ENCODE measurements at places on chromosomes 3 and 15.

- peak; percentile 66 for DNase-seq
Measured at GRCh38 chr15:91965501-91966193, 112.1 kb downstream of the SLCO3A1 start.

DNA sequence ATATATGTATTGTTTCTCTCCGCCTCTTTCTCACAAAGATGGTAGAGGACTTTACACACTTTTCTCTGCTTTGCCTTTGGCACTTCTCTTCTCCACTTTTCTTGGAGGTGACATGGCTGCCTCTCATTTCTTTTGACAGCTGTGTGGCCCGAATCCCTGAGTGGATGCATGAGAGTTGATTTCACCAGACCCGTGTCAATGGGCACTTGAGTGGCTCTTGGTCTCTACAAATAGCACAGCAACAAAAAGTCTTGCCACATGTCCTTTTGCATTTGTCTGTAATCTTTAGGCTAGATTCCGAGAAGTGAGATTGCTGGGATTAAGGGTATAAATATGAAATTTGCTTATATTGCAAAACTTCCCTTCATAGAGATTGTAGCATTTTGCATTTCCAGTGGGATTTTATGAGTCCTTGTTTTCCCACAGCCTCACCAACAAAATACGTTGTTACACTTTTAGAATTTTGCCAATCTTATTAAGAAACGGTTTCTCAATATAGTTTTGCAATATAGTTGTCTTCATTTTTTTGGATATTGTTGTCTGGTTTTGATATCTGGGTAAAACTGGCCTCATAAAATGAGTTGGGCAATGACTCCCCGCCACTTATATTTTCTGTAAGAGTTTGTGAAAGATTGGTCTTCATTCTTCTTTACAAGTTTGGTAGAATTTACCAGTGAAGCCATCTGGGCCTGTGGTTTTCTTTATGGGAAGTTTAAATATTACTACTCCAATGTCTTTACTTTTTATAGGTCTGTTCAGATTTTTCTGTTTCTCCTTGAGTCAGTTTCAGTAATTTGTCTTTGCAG, 5.2 kb upstream of the TRPM1 start:
- no peak for DNase-seq

- DNase-seq, result no peak
Measured at GRCh38 chr3:58345457-58345856, 12.8 kb downstream of the PXK start.

GRCh38 chr15:70752193-70752635, 11.1 kb downstream of the UACA start:
- no peak for DNase-seq

DNA sequence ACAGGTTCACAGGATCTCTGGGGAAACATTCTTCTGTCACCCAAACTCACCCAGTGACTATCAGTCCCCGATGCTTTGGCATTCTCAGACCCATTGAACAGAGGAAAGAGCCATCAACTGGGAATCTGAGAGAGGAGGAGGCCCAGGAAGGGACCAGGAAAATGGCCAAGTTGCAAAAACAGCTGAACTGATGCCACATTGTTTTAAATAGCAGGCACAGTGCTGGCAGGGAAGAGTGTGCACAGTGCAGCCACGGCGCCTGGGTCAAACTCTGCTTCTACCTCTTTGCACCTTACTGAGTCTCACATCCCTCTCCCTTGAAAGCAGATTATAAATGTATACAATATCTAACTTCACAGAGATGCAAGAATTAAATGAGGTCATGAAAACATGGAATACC, 66.4 kb downstream of the SRGAP3 start:
- no peak for DNase-seq

DNA sequence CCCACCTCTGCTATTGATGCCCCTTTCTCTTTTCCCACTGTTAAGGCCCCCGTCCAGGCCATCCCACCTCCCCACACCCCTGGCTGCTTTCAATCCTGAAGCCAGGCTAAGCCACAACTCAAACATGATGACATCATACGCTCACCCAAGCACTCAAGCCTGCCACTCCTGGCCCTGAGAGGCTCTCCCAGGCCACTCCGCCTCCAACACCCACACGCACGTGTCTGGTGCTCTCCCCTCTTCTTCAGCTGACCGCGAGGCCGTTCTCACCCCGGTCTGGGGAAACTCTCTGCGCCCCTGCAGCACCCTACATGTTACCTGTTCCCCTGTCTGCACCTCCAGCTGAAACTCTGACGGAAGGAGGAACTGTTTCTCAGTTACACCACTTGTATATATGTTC, 6.2 kb downstream of the ZXDC start:
- DNase-seq, result no peak

DNA sequence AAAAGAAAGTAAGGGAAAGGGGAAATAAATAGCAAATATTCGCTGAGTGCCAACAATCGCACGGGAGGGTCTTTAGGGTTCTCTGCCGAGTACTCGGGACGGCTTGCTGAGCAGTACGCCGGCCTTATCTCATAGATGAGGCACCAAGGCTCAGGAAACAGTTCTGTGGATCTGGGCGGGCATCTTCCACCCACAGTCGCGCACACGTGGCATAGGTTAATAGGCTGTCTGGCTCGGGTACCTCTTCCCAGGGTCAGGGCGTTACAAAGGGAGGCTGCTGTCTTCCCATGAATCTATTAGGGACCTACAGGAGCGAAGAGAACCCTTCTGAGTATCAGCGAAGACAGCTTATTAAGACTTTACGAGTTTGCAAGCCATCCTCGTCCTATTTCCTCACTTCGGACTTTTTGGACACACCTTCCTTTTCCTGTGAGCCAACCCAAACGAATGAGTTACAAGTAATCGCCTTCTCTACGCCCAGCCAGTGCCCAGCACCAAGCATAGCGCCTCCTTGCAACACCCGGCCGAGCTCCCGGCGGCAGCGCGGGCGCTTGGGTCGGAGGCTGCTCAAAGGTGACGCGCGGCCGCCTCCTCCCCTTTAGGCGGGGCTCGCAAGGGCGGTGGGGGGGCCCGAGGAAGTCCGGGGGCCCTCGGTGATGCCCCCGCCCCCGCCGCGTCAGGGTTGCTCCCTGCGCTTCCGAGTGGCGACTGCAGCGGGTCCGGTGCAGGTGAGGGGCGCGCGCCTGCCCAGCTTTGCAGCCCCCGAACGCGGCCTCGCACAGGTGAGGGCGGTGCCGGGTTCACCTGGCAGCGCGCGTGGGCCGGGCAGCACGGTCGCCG, at the start of gene MCTP2:
MCTP2 (plus strand) TSS at position 679 of the 840 bp plus-strand sequence. CDS start 66,705 bp downstream, outside the sequence.
- DNase-seq, result peak; percentile 23

DNA sequence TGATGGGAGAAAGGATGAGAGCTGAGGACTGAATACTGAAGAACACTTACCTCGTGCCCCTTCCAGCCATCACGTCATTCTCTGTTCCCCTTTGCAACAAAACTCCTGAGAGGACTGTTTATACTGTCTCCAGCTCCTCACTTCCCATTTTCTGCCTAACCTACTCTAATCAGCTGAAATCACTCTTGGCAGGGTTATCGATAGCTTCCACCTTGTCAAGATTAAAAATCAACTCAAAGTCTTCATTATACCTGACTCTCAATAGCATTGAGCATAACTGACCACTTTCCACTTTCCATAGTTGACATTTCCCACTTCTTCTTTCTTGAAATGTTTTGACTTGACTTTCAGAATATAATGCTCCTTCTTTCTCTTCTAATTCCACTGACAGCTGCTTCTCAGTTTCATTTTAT, 4.3 kb downstream of the BTBD1 start:
- DNase-seq, result no peak

DNA sequence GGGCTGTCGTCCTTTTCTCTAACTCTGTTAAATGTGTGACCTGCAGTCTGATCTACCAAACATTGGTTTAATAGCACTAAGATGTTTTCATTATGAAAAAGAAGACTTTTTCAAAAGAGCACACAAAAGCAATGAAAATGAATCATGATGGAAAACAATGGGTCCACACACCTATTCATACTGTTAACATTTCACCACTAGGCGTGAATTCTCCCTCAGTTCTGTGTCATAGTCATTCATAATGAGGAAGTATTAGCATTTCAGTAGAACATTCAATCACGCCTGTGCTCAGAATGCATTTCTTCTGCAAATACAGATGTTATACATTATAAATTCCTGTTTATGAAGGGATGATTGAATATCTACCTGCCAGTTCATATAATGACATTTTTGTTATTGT, 35.9 kb downstream of the EIF4E3 start:
- no peak for DNase-seq

DNA sequence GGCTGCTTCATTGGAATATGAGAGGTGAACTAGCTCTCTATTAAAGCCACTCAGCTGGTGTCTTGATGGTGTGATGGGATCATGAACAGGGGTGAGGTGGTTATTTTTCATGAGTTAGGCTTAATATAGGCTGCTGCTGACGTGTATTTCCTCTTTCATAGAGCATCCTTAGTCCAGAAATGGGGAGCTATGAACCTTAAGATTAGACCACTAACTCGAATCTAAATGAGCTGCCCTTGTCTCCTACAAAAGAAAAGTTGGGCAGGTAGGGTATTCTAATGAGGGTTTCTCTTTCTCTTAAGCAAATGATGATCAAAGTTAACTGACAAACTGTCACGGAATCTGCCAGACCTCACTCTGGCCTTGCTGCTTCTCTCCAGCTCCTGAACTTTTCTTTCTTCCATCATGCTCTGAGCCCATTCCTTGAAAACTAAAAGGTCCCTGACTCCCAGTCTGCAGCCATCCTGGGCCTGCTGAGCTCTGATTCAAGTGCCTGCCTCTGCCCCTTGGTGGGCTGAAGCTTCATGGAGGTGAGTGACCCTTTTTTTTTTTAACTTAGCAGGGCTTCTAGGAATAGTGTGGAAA, at the start of gene TRIM69:
TRIM69 (plus strand) TSS at position 348 of the 585 bp plus-strand sequence; CDS start at position 525, 177 bp downstream.
- DNase-seq, result no peak

GRCh38 chr3:156456771-156457224, 98.1 kb downstream of the SSR3 start:
- no peak for DNase-seq

DNA sequence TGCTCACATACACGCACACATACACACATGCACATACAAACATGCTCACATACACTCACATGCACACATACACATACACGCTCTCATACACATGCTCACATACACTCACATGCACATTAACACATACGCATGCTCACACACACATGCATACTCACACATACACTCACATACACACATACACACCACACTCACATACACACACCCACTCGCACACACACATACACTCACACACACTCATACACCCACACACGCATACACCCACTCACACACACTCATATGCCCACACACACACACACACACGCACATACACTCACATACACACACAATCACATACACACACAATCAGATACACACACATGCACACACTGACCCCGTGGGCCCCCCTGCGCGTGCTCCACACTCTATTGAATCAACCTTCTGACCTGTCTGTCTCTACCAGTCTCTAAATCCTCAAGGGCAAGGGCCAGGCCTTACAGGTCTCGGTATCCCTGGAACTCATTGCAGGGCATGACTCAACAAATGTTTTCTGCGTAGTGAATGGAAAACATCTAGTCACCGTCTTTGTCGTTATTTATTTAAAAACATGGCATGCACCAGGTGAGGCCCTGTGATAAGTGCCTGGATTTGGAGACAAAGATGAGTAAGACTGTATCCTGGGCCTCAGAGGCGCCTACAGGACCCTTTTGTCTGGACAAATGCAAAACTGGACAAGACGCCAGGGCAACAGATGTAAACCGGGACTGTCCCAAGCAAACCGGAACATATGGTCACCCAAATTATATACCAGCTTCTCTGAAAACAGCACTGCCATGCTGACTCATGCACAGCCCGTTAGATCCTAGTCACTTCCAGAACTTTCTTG, 41.8 kb downstream of the GRK7 start:
- DNase-seq, result no peak

DNA sequence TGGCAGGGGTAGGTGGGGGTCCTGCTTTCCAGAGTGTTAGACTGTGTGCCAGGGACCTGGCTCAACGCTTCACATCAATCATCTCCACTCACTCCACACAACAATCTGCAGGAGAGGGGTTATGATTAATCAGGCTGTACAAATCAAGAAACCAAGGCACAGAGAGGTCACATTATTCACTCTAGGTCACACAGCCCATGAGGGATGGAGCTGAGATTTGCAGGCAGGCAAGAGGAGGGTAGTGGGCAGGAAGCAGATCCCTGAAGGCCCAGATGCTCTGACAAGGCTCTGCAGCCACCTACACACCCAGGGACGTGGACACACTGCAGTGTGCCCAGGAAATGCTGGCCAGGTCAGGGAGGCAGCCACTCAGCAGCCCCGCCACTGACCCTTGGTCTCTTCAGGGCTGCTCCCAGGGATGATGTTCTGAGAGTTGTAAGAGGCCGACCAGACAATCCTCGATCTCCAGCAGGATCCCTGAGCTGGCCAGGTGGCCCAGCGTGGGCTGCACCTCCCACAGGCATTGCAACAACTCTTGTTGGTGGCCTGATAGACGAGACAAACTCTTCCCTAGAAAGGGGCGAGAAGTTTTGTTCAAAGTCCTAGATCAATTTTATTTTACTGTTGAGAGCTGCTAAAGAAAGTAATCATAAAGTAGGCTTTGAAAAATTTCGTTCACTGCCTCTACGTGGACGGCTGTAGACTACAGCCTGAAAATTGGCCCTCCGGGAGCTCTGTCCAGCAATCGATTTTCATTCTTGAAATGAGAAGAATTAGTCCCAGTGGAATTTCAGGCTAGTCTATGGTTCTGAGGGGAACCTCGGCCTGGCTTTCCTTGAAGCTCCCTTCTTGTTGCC, 4.2 kb upstream of the SLC6A6 start:
- no peak for DNase-seq

- DNase-seq, result no peak
Measured at GRCh38 chr3:60983906-60984305, 267.3 kb downstream of the FHIT start.

DNA sequence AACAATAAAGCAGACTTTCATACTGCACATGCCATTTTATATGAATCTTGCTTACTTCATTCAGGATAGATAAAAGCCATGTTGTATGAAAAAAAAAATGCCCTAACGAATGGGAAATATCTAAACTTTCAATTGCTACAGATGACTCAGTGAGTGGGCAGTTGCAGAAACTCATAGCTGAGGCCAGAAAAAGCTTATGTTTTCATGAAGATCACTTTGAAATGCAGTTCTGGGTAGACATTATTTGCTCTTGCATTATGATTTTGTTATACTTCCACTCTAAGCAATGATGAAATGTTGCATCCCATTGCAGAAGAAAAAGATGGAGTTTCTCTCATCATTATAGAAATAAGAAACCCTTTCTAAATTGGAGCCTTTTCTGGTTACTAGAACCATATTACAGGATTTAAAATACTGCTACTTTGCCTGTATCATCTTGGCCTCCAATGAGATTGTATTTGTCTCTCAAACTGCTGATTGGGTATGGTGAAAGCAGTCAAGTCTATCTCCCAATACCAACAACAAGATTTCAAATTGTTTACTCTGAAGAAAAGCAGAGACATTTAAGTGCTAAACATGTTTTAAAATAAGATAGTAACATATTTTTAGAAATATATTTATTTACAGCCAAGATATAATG, 17.0 kb downstream of the PEAK1 start:
- DNase-seq, result peak; percentile 66

DNA sequence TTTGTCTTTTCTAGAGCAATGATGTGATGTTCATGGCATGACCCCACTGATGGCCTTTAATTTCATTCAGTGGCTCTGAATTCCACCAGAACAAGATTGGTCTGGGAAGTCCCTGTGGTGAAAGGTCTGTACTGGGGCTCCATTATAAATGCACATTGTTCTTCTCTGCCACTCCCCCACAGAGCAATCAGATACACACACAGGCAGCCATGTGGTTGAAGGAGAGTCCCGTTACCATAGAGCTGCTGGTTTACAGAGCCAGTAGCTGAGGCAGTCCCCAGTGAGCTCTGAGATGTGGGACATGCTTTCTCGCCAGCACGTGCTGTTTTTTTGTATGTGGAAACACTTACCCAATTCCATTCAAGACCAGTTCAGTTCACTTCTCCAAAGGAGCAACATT, 172.7 kb upstream of the TRIM42 start:
- DNase-seq, result no peak

All from amniotic stem cell (primary cell).